Stimulated activated CD4-positive, alpha-beta T cell treated with anti-CD3 and anti-CD28 coated beads, Interleukin-12 subunit alpha, Interleukin-12 subunit beta, amount 100 ng/mL, for 48 hours (primary cell): ENCODE measurements at places on chromosomes 11 and 22.

DNA sequence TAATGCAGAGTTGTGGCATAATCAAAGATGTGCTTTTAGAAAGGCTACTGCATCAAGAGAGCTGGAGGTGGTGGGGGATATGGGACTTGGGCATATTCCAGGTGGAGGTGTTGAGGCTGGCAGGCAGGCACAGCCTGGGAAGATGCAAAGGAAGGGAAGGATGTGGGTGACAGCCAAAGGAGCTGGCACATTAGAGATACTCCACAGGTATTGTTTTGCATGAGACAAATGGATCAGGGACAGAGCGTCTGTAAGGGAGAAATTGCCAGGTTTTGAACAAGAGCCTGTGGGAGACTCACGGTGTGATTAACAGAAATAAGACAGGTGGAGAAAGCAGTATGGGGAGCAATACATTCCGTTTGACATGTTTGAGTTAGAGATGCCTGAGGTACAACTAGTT is 263.7 kb downstream of the NELL1 start:
- DNase-seq = no peak

GRCh38 chr11:48272606-48273005 is 8.9 kb downstream of the OR4X1 start:
- DNase-seq = no peak

GRCh38 chr11:117632306-117632705 is 164.7 kb downstream of the DSCAML1 start:
- no peak for DNase-seq

- no peak for DNase-seq
Observed at GRCh38 chr11:120759046-120759445, 247.5 kb downstream of the GRIK4 start.

- DNase-seq = no peak
Observed at GRCh38 chr11:121274332-121274991, 18.1 kb upstream of the SC5D start.

GRCh38 chr11:62172294-62172693 is 17.7 kb upstream of the SCGB1D1 start:
- no peak for DNase-seq

GRCh38 chr11:36156817-36157519 is 132.3 kb downstream of the COMMD9 start:
- DNase-seq = no peak

DNA sequence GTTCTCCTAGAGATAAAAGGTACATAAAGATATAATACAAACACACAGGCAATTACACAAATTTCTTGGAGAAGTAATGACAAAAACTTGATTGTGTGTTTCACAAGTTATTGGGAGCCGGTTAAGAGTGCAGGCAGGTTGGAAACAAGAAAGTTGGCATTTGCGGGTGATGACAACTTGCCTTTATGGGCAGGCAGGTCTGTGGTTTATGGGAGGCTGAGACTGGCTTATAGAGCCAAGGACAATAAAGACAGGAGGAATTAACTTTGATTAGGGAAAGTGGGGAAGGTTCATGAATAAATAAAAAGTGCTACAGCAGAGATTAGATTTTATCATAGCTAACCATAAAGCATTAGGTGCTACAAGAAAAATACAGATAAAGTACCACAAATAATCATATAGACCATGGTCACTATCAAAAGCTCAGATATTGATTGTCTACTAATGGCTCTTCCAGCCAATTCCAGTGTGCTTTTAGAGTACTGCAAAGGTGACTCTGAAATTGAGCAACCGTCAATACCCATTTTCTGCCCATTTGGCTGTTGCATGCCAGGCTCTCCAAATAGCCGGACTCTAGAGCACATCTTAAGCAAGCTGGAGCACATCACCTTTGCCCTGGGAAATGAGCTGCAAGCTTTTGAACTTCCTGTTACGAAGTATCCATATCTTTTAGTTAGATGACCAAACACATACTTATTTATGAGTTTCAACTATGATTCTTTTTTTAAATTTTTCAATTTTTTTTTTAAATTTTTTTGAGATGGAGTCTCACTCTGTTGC is 33.9 kb upstream of the GAB2 start:
- no peak for DNase-seq

DNA sequence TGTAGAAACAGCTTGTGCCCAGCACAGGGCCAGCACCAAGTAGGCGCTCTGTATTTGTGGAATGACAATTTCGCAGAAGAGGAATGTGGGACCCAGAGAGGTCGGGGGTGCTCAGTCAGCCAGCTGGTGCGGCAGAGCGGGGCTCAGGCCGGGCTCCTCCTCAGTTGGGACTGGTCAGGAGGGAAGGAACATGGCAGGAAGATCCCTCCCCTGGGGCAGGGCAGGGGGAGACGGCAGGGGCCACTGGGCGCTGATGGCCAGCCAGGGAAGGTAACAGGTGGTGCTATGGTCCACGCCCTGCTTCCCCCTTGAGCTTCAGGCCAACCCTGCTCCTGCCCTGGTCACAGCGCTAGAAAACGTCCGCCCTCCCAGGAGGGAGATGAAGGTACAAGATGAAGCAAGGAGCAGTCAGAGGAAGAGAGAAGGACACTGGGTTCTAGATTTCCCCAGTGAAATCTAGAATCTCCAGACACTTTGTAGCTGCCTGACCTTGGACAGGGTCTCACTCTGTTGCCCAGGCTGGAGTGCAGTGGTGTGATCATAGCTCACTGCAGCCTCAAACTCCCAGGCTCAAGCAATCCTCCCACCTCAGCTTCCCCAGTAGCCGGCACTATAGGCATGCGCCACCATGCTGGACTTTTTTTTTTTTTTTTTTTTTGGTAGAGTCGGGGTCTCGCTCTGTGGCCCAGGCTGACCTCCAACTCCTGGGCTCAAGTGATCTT is 13.5 kb upstream of the SPI1 start:
- DNase-seq = no peak

GRCh38 chr11:124970925-124971324 is 16.9 kb downstream of the CCDC15 start:
- no peak for DNase-seq

DNA sequence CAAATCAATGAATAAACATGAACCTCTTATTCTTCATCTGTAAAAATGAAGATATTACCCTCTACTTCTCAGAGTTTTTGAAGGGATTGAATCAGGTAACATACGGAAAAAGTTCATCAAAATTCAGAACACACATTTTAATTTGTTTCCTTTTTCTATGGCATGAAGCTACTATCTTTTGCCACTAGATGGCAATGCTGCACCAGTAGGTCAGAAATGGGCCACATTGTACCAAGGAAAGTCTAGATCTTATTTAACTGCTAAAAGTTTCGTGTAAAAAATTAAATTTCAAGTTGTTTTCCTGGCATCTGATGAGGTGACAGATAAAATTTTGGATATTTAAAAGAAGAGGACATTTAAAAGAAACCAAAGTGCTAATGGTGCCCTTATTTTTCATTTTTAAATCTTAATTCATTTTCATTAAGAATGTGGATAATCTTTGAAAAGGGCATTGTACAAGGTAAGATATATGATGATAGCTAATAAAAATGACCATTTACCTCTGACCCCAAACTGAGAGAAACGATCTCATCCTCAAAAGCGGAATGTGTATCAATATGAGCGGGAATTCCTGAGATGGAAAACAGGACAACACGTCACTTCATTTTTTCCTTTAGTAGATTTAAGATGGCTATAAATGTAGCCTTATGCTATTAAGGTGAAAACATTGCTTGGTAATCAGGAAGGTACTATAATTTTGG is 16.1 kb downstream of the ALKBH8 start:
- no peak for DNase-seq

- DNase-seq = no peak
Observed at GRCh38 chr11:86396396-86396795, 21.7 kb downstream of the CCDC81 start.

GRCh38 chr11:120612513-120613263 is 101.1 kb downstream of the GRIK4 start:
- DNase-seq = no peak

DNA sequence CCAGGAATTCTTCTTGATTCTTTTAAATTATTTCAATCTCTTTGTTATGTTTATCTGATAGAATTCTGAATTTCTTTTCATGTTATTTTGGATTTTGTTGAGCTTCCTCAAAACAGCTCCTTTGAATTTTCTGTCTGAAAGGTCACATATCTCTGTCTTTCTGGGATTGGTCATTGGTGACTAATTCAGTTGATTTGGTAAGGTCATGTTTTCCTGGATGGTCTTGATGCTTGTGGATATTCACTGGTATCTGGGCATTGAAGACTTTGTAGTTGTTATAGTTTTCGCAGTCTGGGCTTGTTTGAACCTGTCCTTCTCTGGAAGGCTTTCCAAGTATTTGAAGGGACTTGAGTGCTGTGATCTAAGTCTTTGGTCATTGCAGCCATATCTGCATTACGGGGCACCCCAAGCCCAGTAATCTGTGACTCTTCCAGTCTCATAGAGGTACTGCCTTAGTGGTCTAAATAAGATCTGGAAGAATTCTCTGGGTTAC is 18.9 kb upstream of the INSC start:
- DNase-seq = no peak

- no peak for DNase-seq
Observed at GRCh38 chr11:92053216-92053615, 171.4 kb upstream of the FAT3 start.
